ENCODE measurements at places on chromosomes 2 and 18.

GRCh38 chr2:64685430-64685829, 31.7 kb upstream of the SERTAD2 start:
- DNase-seq = no peak

GRCh38 chr2:21265752-21266151, 142.0 kb downstream of the TDRD15 start:
- no peak for DNase-seq

DNA sequence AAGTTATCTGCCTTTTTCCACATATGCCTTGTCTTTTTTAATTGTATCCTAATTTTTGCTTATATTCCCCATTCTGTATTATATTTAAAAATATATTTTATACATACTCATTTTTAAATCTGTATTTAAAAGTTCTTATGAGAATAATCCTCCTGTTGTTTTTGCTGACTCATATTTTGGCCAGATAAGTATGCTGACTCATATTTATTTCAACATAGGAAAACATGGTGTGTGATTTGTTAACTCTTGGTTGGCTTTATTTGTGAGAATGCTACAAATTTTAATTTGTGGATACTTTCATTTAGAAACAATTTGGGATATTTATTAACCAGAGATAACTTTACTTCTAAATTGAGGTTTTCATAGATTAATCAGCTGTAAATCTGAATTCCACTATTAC, 587.7 kb downstream of the CPS1 start:
- no peak for DNase-seq

DNA sequence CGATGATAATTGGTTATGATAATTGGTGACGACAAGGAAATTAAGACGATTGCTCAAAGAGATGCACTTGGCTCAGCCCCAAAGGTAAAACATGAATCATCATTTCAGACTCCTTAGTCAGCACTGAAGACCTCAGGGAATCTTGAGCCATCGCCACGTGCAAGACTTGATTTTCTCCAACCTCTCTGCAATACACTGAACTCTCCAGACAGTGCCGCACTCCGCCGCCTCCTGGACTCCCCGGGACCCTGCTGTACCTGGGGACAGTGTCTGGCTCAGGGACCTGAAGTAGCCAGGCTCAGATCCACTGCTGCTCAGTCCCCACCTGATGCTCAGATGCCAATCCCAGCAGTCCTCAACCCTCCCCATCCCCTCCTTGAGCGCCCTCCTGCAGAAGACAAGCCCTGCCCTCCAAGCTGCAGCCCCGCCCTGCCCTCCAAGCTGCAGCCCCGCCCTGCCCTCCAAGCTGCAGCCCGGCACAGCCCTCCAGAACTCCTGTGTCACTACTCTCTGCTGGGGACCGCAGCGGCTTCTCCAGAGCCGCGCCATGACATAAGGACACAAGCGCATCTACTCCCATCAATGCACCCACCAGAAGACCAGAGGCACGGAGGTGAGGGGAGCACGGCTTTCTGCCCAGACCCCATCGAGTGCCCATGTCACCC, 1.1 kb downstream of the TMEM18 start:
- peak; percentile 66 for DNase-seq

- DNase-seq = no peak
Measured at GRCh38 chr2:101362316-101362715, 25.0 kb downstream of the CREG2 start.

DNA sequence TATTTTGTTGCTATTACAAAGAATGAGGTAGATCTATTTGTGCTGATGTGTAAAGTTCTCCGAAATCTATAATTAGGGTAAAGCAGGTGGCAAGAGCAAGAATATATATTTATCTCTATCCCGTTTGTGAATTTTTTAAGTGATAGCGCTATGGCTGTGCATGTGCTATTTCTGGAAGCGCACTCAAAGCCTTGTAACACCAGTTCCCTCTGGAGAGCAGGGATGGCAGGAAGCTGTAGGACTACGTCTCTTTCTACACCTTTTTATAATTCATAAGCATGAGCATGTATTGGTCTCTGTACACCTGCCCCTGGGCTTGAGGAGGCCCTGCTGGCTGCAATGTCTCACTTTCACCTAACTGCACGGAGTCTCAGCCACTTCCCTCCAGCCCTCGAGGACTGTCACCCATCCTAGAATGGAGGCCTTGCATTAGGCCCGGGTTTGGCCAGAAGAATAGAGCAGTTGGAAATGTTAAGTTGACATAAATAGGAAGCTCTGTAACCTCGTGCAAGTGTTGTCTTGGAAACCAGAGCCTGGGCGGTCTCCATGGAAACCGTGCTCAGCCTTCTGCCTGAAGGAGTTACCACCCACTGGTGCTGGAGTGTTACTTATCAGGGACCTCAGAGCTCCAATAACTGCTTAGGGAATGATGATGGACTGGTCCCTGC, 20.9 kb downstream of the ITM2C start:
- DNase-seq = peak; percentile 40

GRCh38 chr2:124025171-124025580, at the start of gene CNTNAP5:
TSS of gene CNTNAP5 (plus strand) at chr2:124025287. CDS start at chr2:124025651, 364 bp downstream.
- DNase-seq = peak; percentile 40

DNA sequence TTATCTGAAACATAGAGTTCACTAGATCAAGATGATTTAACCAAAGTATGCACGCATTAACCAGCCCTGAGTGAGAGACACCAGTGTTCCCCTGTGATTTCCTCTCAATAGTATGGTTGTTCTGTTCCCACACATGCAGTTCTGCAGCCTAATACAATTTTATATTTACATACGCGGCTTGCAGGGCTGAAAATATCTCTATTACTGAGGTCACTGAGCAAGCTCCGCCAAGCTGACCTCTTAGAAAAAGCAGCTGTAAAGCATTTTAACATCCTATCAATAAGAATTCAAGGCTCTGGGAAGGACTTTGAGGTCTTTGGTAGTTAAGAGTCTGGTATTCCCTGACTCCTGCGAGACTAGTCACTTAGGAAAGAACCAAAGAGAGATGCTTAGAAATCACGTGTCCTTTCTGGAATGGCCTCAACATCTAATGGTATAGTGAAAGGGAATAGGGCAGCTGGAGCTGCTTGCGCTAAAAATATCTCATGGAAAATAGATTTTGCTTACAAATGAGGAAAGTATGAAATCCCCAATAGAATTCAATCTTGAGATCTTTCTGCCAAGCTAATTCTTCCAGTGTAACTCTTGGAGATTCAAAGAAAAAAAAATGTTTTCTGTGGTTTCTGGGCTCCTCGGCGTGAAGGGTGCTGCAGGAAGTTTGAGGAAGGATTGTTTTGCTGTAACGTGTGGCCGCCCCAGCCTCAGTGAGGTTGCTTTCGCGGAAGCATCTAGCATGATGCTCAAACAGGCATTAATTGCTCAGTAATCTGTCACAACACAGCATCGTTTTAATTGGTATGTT, 59.2 kb downstream of the DOCK10 start:
- DNase-seq = peak; percentile 34

DNA sequence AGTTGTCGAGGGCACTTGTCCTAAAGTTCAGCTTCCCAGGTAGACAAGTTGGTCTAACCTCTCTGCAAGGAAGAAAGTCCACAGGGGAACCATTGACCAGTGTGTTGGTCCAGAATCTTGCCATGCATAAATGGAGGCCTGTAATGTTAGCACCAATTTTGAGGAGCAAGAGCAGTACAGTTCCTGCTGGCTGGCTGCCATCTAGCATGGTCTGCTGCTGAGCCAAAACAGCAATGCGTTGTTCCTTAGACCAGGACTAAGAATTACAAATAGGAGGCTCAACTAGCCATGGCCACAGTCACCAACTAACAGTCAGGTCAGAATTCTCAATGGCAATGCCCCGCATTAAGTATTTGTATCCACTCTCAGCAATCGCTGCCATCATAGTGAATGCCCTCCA, 72.8 kb upstream of the WIPF1 start:
- no peak for DNase-seq

DNA sequence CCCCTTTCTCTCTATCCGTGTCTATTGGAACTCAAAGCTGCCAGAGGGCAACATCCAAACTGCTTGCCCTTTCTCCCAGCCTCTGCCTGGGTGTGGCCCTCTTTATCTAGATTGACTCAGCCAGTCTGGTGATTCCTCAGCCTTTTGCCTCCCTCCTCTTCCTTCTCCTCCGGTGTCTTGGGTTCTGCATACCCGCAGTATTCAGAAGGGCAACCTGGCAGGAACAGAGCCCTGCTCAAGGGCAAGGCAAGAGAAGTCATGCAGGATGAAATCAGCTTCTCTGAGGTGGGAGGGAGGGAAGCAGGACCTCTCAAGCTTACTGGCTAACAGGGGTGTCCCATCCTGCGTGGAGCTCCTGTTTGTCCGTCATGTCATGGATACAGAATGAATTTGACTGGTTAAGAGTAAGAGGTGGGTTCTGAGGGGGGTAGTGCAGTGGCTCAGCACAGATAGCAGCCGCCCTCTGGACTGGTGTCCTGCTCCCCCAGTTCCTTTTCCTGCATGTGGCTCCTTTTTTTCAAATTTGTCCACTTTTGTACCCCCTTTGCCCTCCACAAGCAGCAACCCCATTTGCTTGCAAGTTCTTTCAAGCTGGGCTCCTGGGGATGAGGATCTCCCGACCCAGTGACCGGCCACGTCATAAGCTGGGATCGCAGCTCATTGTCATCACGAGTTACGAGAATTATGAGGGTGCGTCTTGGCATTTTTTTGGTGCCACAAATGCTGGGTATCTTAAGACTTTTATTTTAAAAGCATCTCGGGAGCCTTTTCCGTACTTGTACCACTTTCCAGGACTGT, 154.1 kb downstream of the FHOD3 start:
- DNase-seq = no peak

DNA sequence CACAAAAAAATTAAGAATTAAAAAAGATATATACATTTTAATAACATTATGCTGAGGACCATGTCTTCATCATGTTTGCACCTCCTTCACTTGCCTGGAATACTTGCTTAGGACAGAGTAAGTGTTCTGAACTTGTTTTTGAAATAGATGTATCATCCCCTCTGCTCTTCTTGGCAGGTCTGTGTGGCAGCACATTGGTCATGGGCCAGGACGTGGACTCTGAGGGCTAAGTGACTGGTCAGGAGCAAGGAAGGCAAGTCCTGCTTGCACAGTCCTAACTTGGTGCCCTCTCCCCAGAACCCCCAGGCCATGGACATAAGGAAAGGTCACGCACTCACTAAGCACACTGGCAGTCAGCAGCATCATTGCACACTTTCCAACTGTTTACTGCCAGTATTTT, 95.8 kb downstream of the PTPRM start:
- no peak for DNase-seq

DNA sequence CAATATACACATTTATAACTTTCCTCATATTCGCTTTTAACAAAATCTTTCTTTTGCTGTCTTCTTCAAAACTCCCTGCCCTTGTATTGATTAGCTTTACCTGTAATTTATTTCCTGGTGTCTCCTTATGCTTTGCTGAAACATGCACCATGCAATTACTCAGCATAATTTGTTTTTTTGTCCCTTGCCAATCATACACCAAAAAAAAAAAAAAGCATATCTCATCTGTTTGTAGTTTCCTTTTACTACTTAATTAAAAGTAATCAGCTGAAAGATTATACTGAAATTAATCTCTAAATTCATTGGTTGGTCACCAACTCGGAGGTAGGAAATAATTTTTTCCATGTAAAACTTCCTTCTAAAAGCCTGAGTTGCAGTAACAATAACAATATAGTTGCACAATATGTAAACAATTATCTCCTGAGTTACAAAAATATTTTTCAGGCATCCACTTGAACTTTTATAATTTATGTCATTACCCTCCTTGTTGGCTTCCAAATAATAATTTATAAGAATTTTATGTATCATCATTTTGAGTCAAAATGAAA, 53.0 kb upstream of the ROCK1 start:
- no peak for DNase-seq

DNA sequence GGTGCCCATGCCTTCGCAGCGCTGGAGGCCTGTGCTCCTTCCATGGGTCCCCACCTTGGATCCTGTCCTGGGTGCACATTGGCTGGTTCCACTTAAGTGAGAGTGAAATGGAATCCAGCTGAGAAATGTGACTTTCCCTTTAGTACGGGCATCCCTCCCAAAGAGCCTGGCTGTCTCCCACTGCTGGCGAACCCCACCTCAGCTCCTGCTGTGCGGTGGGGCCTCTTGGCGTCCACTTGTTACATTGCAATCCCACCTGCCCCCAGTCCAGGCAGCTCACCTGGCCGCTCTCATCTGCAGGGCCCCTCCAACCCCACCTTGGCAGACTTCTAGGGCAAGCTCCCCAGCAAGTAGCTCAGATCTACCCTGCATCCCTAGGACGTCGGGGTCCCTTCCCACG, 35.5 kb upstream of the GNAL start:
- DNase-seq = no peak

DNA sequence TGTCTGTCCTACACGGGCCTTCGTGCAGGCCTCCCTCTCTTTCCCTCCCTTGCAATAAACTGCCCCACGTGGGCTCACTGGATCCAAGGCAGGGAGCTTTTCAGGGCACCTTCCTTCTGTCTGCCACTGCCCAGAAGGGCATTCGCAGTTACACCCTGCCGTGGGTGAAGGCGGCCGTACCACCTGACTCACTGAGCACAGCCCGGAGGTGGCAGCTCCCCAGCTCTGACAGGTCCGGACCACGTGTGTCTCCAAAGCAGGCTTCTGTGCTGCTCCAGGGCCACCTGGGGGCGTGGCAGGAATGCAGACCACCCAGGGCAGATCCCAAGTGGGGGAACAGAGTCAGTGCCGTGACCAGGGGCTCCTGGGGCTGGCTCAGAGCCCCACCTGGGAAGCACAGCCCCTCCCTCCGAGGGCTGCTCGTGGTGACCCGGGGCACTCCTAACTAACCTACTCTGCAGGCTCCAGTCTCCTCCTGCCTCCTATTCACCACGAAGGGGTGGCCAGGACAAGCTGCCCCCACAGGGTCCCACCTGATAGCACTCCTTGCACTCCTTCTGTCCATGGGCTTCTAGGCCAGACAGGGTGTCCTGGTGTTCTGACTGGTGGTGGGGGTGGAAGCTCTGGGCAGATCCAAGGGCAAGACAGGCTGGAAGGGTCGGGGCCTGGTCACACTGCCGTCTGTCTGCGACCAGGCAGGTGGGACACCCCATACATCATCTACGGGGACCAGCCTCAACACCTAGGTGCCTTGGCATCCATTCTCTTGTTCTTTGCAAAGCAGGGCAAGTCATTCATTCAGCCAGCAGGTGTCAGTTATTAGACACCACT, 9.7 kb downstream of the SNED1 start:
- no peak for DNase-seq

DNA sequence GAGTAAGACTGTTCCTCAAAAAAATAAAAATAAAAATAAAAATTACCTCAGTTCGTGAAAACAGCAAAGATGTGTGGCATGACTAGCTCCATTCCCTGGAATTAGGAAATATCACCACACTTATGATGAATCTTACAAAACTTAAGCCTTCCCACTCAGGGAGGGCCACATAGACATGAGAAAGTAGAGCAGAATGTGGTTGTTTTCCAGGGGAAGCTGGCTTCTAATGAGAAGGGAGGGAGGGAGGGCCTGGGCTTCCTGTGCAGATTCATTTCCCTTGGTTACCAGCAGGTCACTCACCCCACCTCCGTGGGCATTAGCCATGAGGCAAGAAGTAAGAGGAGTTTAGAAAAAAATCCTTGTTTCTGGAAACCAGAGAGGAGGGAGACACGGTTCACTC, 95.9 kb upstream of the RMDN2 start:
- no peak for DNase-seq

Data from stimulated activated naive CD8-positive, alpha-beta T cell treated with anti-CD3 and anti-CD28 coated beads, Interleukin-15, Interleukin-2, amounts not matched to agents 100 U/mL and 50 U/mL, for 24 hours (primary cell).